ENCODE measurements at places on chromosomes 3 and 15.
A peak's percentile ranks its signal among the peaks of the same experiment; 100 is the strongest.

- peak; percentile 43 for DNase-seq
These were observed at the start of gene MST1R for GRCh38 chr3:49903451-49904424. TSS of gene MST1R (minus strand) at chr3:49903873. CDS start at chr3:49903609, 264 bp downstream.

GRCh38 chr3:156516961-156517360 is 38.0 kb downstream of the SSR3 start:
- DNase-seq, result no peak

DNA sequence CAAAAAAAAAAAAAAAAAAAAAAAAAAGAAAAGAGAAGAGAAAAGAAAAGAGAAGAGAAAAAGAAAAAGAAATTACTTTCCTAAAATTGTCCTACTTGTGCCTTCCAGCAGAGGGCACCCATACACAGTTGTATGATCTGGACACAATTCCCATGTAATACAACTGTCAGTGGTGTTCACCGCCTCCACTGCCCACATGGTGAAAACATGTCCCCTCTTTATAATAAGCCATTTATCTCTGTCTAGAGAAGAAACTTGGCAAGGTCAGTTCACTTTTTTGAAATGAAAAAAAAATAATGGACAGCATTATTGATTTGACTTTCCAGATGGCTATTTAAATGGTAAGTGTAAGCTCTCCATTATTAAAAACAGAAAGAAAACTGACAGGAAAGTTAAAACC is 459.4 kb downstream of the GBE1 start:
- DNase-seq, result no peak

GRCh38 chr3:45940781-45941365 is 2.4 kb upstream of the CXCR6 start:
- DNase-seq, result no peak

DNA sequence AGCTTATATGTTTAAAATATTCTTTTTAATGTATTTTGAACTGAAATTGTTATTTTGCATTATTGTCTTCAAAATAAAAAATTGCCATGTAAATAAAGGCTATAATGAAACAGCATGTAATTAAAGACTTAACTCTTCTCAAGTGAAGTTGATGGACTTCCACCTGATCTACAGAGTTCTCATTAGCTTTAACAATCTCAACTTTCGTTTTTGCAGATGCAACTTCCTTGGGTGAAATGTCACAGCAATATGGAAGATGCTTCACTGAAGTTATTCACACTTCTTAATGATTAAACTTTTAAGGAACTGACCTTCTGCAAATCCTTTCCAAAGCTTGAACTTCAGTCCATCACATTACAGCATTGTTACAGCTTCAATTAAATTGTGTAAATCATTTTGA is 63.6 kb downstream of the OSTN start:
- DNase-seq, result no peak

DNA sequence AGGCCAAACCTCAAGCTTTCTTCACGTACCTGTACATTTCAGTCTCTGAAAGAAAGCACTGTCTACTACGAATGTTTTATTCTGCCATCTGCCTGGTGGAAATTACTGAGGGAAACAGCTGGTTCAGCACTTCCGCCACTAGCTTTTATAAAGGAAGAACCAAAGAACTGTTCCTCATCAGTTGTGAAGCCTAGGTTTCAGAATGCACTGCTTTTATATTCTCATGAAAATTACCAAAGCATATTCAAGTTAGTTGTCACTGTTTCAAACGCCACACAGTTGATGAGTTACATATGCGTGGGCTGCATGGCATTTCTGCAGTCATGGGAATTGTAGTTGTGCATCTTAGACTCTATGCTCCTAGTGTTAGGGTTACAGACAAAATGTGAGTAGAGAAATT is 21.5 kb upstream of the ZBTB38 start:
- DNase-seq, result no peak

- no peak for DNase-seq
These were observed 31.9 kb upstream of the SPTSSB start for GRCh38 chr3:161403251-161403650.

GRCh38 chr3:190645932-190646460 is 132.1 kb downstream of the IL1RAP start:
- DNase-seq, result no peak
